GM23248 (cell line): ENCODE measurements at places on chromosomes 2 and 18. TPM values are rescaled to one million over a fixed set of nuclear protein-coding genes. Genes with fewer than 3 reads are reported as not detected.

DNA sequence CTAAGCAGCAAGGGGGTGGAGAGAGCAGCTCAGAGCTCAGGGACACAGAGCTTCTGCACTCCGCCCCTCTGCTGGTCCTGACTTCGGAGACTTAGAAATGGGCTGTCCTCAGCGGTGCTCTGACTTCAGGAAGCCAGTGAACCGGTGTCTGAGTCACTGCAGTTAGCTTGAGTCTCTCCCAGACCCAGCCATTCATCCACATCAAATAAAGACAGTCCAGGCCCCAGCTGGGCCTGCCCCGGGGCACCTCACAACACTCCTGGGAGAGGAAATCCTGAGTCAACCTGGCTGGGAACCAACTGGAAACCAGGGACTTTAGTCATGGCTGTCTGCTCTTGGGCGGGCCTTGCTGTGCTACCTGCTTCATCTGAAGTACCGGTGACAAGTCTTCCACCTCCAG, 5.4 kb upstream of the ITGB6 start:
- peak; percentile 98 for DNase-seq

DNA sequence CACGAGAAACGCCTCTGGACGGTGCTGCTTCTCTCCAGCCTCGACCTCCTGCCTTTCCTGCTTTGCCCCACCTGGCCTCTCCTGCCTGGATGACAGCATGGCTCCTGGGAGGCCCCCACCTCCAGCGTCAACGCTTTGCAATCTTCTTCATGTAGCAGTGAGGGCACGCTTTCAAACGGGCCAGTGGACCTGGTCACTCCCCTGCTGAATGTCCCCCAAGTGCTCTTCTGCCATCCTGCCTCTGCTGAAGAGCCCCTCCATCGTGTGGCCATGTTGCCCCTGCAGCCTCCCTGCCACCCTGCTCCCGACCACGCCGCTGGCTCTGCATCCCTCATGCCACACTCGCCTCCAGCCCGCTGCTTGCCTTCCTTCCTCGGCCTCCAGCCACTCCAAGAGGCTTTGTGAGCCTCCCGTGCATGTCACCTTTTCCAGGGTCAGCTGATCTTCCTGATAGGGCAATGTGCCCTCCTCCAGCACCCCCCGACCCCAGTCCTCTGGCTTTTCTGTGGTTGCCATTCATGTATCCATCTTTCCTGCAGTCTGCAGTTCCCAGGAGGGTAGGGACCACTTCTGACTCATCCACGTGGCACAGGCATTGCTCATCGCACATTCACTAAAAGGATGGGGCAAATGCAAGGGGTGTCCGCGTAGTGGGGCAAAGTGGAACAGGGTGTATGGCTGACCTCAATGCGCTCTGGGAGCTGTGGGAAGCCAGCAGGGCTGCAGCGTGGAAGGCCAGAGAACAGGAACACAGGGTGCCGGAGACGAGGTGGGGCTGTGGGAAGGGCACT, 268.8 kb downstream of the TWIST2 start:
- DNase-seq: peak; percentile 63

GRCh38 chr2:60515721-60516226, 37.7 kb downstream of the BCL11A start:
- DNase-seq: peak; percentile 96

DNA sequence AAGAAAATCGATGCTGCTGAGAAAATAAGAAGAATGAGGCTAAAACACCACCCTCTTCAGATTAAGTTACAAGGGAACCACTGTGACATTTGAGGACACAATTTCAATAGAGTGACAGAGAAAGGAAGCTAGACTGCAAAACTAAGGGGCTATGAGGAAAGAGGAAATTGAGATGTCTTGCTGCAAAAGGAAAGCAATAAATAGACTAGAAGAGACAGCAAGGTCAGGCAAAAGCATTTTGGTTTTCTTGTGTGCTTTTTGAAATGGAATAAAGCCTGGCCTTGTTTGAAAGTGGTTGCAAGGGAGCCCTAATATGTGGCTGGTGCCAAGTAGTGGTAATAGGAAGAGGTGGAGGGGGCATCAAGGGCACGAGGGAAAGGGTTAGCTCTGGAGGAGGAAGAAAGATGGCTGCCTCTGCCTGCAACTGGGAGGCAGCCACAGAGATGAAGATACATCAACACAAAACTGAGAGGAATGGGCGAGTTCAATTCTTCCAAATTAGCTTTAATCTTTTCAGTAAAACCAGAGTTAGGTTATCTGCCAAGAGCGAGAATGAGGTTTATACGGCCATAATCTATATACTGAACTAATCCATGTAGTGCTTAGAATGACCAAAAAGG, 1.2 kb upstream of the MRO start:
- no peak for DNase-seq

- DNase-seq: no peak
These were observed 87.2 kb downstream of the LONRF2 start for GRCh38 chr2:100235098-100235497.

DNA sequence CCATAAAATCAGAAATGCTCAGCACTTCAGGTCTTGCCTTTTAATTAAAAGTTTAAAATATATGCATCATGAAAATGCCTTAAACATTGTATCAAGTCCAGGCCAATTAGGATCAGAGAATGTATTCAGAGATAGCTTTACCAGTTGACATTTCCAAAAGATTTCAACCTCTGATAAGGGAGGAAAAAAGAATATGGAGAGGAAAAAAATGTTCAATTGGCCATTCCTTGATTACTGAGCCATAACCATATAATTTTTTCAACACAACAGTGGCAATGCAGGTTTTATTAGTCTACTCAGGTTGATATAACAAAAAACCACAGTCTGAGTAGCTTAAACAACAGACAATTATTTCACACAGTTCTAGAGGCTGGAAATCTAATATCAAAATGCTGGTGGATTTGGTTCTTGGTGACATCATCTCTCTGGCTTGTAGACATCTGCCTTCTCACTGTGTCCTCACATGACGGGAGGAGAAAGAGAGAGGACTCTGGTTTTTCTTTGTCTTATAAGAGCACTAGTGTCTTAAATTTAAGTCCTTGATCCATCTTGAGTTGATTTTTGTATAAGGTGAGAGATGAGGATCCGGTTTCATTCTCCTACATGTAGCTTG, 111.9 kb downstream of the IRS1 start:
- DNase-seq: no peak

- peak; percentile 92 for DNase-seq
These were observed 360.4 kb downstream of the SLC4A3 start for GRCh38 chr2:219987830-219988229.

GRCh38 chr18:13565228-13565627, 161.1 kb downstream of the FAM210A start:
- DNase-seq: no peak

- DNase-seq: no peak
These were observed 35.6 kb downstream of the BMP10 start for GRCh38 chr2:68835621-68836020.

GRCh38 chr2:20454036-20454981, 7.4 kb downstream of the RHOB start:
- no peak for DNase-seq

GRCh38 chr2:201358684-201359083, 1.5 kb upstream of the FLACC1 start:
- DNase-seq: peak; percentile 92

GRCh38 chr18:64803471-64803870, 654.6 kb upstream of the LINC00305 start:
- DNase-seq: no peak

PPP1R1C gene
- total RNA-seq: not detected in 2 replicates

SP140 gene
- not detected in 2 replicates for total RNA-seq

ALPG gene
- total RNA-seq: not detected in 2 replicates

PID1 gene
- total RNA-seq: 4.9 and 5.9 TPM in 2 replicates

METAP1D gene
- 3.8 and 4.1 TPM in 2 replicates for total RNA-seq

DUSP19 gene
- total RNA-seq: 2.3 and 5.3 TPM in 2 replicates

NDC80 gene
- total RNA-seq: 8.3 and 10.9 TPM in 2 replicates

IGFBP5 gene
- total RNA-seq: 117 TPM in 2 replicates

FOXD4L1 gene
- total RNA-seq: not detected in 2 replicates

GRP gene
- not detected in 2 replicates for total RNA-seq
